ENCODE measurements at places on chromosomes 16 and 17.

DNA sequence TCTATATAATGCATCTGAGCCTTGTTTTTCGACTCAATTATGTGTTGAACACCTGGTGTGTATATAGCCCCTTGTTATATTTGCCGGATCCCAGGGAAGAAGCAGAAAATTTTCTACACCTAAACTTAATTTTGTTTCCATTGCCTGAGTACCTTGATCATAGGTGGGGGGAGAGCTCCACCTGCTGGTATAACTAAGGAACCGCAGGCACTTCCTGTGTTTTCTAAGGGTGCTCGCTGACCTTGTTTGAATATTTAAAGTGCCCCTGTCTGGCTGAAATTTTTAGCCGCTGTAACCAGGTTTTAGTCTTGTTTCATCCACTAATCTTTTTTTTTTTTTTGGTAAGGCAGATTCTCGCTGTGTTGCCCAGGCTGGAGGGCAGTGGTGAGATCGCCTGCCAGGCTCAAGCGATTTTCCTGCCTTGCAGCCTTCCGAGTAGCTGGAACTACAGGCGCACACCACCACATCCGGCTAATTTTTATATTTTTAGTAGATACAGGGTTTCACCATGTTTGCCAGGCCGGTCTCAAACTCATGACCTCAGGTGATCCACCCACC is 6.5 kb upstream of the NUBP1 start:
- DNase-seq: peak; percentile 41

DNA sequence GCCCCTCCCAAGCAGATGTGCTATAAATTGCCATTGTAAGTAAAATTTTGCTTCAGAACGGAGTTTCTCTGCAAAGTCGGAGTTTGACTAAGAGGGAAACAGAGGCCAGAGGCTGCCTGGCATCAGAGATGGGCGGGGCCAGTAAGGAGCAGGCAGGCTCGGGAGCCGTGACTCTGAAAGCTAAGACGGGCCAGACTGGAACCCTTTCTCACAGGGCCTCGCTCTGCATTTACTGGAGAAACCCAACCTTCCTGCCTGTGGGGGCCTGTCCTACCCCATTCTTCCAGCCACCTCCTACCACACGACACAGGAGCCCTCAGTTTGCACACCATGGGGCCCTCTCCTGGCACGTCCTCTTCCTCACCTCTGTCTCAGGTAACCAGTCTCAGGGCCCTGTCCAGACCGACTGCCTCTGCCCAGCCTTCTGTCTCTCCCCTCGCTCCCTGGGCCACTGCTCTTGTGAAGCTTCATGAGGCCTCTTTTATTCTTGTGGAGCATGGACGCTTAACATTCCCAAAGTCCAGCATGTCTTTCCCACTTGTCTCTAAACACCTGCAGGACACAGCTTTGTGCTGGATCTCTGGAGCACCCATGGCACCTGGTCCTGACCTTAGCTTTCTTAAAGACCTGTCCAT is 48.4 kb upstream of the ACSF3 start:
- no peak for DNase-seq

- DNase-seq: no peak
Observed at GRCh38 chr17:19728084-19728495, 11.7 kb upstream of the SLC47A2 start.

GRCh38 chr16:73154063-73154870 is 106.3 kb upstream of the ZFHX3 start:
- no peak for DNase-seq

DNA sequence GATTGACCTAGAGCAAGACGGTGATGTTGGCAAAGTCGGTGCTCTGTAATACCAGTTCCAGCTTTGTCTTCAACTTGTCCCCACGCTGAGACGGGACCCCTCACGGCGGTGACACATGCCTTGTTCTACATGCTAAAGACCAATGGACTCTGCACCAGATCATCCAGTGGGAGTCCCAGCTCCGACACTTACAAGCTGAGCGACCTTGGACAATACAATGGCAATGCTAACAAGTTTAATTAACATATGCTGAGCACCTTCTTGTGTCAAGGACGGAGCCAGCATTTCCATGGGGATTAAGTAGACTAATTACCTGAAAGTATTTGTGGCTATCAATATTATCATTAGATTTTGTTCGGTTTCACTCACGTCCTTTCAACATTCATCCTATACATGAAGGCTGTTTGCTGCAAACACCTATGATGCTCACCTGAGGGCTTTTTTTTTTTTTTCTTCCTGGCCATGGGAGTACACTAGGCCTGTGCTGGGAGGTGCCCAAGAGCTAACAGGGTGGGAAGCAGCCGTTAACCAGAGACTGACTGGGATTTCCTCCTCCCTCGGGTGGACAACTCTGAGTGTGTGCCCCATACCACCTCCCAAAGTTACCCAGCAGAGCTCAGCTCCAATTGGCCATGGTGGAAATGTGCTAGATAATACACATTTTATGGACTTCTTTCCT is 308.6 kb upstream of the ZFHX3 start:
- DNase-seq: no peak

DNA sequence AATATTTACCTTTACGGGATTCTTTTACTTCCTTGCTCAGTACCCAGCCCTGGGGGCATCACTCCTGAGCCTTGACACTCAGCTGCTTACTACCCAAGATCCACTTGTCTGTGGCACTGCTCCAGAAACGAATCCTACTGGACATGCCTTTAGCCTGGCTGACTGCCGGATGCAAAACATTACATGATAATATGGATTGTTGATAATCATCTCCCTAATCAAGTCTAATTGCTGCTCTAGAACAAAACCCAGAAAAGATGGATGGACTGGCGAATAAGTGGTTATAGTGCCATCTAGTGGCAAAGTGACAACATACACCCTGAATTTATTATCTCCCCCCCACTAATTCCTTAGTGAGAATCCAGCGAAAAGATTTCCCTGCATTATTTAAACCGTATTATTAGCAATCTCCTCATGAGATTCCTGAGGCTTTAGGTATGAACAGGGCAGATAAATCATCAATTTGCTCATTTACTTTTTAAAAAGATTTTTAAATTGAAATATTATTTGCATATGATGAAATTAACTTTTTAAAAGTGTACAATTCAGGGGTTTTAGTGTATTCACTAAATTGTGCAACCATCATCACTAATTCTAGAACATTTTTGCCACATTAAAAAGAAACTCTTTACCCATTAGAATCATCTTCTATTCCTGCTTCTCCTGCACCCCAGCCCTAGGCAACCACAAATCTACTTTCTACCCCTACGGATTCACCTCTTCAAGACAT is 61.6 kb downstream of the RGS9 start:
- peak; percentile 75 for DNase-seq

DNA sequence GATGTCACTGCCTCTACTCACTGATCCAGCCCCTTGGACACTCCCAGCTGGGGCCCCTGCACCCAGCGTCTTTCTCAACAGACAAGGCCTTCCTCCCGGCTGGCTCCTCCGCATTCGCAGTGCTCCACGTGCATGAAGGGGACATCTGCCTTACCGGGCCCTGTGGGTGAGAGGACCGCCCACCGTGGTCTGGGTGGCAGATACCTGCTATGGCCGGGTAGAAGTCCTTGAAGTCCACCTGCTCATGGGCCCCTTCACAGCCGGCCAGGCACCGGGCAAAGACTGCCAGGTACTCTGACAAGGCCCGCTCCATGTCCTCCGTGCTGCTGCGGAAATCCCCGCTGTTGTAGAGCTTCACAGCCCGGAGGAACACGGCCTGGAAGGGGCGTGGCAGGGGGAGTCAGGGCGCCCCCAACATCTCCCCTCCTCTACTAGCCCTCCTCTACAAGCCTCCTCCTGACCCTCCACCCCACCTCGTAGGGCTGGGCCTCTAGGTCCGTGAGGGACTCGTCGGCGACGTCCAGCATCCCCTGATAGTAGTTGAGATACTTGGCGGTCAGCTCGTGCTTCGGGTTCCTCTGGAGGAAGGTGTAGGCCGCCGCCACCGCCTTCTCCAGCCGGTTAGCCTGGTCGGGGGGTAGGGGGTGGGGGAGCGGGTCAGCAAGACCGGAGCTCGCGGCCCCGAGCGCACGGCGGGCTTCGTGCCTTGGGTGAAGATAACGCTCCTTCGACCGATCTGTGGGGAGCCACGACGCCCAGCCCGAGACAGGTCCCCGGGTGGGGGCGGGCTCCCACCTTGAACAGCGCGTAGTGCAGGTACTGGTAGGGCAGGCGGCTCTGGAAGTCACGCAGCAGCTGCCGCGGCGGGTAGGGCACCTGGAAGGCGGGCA is 845 bp downstream of the P3H4 start:
- no peak for DNase-seq

DNA sequence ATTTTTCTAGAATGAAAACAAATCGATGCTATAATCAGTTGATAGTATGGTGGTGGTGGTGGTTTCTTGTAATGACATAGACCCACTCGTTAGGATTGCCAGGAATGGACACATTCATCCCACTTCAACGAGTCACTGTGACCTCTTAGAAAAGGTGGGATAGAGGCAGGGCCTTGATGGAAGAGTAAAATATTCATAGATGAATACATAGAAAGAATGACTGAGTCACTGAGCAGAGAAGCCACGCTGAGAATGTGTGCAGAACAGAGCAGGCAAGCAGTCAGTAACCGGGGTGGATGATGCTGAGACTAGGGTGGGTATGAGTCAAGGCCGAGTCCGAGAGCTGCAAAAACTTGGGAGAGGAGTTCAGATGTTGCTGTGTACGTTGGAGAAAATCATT is 129.9 kb downstream of the PITPNC1 start:
- DNase-seq: no peak

GRCh38 chr16:73231944-73232554 is 184.1 kb upstream of the ZFHX3 start:
- DNase-seq: no peak

- no peak for DNase-seq
Observed at GRCh38 chr17:35991075-35991474, 4.5 kb upstream of the CCL14 start.

- DNase-seq: no peak
Observed at GRCh38 chr17:77314601-77315000, 173.8 kb downstream of the SEC14L1 start.

All from GM19239 (cell line).